Activated CD4-positive, alpha-beta T cell treated with anti-CD3 and anti-CD28 coated beads, Interleukin-2, amount 50 U/mL, for 4 hours (primary cell): ENCODE measurements at places on chromosomes 7 and 10.

DNA sequence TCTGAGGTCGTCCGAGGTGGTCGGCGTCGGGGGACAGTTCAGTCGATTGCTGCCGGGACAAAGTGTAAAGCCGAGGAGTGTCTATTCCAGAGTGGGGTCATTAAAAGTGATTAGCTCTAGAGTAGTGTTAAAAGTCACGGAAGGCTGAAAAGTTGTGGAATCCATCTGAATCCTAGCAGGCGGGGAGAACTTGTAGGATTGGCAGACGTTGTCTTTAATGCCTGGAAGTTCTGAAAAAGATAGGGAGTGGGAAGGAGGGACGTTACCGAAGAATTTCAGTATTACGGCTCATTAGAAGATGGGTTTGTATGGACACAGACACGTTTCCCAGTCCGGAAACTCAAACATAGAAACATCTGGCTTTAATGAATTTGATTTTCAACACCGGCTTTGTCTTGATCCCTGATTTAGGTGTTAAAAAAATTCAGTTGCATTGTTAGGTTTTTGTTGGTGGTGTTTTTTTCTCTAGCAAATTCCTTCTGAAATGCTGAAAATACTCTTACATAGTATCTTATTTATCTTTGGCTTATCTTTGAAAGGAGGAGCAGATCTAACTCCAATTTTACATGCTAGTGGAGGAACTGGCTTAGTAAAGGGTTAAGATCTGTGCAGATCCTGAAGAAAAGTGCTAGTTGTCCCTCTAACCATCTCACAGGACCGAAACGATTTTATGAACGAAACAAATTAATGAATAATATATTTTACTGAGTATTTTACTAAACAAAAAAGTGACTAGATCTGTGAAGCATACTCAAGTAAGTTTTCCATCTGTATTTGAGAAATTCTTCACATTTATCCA lies 900 bp downstream of the MKLN1 start:
- DNase-seq = no peak

- no peak for DNase-seq
Observed at GRCh38 chr10:24958721-24959381, 6.4 kb upstream of the PRTFDC1 start.

DNA sequence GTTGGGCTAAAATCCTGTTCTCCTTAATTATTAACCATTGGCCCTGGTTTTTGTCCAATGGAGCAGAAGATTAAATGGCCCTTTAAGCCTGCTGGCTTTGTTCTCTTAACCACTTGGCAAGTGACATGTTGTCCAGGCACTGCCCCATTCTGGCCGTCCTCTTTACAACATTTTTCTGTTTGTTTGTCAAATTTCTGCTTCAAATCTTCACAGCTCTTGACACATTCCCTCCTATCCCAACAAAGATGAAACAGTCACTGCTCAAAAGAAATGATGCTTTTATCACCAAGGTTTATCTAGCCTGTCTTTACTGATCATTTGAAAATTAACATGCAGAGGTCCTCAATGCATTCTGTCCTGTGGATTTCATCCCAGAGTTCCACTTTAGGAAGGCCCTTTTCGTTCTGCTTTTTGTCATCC lies 700.4 kb downstream of the KCNMA1 start:
- DNase-seq = no peak

DNA sequence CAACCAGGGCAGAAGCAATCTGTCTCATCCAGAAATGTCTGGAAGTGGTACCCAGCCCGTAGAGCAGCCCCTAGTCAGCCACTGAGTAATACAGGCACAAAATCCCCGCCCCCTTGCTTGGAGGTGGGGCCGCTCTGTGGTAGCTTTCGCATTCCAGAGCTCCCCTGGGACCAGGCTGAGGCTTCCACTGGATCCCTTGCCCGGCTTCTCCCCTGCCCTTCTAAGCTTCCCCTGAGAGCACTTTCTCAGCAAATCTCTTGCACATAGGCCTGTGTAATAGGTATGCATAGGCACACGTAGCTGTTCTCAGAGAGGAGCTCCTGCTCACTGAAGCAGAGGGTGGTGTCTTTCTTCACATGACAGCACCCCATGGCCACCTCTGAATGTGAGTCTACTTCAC lies 144.2 kb downstream of the BMS1 start:
- DNase-seq = no peak

- no peak for DNase-seq
Observed at GRCh38 chr7:36764929-36765328, 40.6 kb upstream of the AOAH start.

GRCh38 chr10:21329995-21330627 lies 195.4 kb downstream of the SKIDA1 start:
- no peak for DNase-seq

DNA sequence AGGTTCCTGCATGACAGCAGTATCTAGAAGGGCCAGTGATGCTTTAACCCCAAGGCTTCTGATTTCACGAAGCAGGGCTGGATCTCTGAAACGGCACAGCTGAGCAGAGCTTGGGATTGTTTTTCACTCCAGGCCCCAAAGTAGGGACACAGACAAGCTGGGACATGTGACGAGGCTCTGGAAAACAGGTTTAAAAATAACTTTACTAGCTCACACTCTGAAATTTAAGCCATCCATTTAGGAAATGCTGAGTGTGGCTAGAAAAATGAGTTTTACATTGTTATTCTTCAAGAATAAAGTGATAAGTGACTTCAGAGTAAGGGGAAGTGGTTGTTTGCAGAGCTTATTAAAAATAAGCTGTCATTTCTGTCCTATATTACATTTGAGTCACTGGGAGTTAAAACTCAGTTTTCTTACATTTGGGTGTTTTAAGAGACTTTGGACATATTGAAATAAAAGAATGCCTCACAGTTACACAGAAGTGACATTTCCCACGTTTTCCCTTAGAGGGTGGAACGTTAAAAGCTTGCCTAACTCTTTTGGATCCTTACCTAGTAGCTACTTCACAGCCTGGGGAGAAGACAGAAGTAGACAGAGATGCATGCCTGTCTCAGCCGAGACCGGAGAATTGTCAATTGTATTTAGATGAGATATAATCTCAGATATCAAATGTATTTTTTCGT lies 107.8 kb downstream of the GALNT17 start:
- no peak for DNase-seq

DNA sequence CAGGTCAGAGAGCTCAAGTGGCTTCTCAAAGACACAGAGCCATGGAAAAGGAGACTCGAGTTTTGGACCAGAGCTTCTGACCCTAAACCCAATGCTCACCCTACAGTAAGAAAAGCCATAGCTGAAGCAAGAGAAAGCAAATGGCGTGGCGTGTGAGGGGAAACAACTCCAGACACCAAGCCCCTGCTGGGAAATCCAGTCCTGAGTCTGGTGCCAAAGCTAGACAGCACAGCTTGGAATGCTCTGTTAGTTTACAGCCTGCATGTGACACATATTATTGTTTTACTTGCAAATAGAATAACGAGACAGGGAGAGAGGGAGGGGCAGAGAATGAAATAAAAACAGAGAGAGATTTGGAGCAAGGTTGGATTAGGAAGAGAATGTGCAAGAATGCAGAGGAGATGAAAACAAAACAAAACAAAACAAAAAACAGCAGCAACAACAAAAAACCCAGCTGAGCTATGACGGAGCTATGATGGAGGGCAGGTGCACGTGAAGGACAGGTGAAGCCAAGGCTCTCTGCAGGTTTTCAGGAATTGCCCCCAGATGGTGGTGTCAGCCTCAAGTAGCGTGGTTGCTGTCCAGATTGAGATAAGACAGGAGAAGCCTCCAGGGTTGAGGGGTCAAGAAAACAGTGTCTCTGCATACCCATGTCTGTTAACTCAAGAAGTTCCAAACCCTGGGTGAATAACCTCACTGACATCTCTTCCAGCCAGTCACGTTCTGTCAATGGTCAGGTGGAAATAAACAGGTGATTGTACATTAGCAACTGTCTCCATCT lies 69.7 kb upstream of the LRRC18 start:
- no peak for DNase-seq

DNA sequence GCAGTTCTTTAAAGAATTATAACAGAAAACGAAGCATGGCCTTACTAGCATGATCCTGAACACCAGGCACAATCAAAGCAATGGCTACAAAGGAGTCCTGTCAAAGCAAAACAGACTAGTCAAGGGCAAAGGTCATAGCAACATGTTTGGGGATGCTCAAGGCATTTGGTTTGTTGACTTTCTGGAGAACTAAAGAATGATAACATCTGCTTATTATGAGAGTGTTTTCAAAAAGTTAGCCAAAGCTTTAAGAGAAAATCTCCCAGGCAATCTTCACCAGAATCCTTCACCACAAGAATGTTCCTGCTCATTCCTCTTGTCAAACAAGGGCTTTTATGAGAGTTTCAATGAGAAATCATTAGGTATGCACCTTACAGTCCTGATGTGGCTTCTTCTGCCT lies 95.1 kb upstream of the CPXM2 start:
- no peak for DNase-seq

GRCh38 chr7:46854958-46855473 lies 726.9 kb downstream of the TNS3 start:
- DNase-seq = no peak

- no peak for DNase-seq
Observed at GRCh38 chr7:108809356-108809755, 239.7 kb downstream of the DNAJB9 start.

DNA sequence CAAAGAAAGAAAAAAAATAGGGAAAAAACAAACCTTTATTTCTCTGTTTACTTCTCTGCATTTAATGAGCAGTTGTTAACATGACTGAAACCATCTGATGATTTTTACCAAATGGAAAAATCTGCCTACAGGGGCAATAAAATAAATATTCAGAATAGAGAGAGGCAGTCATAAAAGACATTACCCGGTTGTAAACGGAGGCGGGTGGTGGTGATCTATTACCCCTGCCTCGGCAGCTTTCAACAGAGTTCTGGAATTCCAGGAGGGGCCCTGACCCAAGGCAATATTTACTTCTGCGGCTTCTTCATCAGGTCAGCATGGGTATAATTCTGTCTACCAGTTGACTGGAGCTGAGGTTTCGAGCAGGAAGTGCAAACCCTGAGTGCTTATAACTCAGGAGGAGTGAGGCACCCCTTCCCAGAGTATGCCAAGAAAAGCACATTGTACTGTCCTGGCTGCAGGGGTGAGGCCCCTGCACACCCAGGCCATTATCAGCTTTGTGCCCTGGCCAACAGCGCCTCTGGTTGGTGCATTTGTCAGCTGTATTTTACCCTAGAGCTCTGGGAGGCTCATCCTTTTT lies 8.2 kb upstream of the CXCL12 start:
- DNase-seq = no peak

GRCh38 chr10:5293691-5294550 lies 70.8 kb upstream of the UCN3 start:
- DNase-seq = no peak

DNA sequence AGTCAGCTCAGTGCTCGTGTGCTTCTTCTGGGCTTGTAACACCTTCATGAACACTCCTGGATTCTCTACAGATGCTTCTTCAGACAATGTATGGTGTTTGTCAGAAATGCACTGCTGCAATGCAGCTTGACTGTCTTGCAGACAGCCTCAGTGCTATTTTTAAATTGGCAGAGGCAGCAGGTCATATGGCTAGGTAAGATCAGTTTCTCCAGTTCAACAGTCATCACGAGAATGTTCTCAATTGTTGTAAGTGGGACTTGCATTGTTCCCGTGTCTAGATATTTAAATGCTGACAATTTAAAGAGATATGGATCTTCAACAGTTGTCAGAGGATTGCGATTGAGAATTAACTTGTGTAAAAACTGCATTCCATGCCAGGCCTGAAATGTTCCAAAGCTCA lies 7.6 kb upstream of the ACBD5 start:
- DNase-seq = no peak

DNA sequence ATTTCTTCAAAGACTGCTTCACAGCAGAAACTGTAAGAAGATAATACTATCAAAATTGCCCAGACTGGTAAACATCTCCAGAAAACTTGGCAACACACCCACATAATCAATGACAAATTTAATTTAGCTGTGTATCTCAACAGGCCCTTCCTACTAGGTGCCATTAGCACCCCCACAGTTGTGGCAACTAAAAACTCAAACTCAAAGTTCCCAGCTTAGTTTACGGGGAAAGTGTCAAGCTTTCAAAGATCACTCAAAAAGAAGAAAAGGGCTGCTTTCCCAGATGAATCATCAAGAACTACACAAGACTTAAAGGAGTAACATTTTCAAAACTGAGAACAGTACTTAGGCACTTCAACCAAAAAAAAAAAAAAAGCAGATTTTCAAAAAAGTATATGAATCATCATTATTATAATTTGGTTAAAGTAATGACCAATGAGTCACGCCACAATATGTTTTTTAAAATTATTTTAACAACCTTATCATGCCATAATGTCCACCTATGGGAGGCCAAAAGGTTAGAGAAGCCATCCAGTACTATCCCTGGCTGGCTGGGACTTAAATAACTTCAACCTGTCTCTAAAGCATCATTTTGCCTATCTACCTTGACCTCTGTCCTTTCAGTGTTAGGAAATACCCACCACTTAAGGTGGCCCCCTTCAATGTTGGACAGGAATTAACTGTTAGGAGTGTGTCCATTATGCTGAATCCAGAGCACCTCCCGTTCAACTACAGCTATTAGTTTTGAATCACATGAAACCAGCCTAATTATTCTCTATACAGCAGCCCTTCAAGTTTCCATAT lies 90.8 kb downstream of the ZFAND4 start:
- DNase-seq = no peak

DNA sequence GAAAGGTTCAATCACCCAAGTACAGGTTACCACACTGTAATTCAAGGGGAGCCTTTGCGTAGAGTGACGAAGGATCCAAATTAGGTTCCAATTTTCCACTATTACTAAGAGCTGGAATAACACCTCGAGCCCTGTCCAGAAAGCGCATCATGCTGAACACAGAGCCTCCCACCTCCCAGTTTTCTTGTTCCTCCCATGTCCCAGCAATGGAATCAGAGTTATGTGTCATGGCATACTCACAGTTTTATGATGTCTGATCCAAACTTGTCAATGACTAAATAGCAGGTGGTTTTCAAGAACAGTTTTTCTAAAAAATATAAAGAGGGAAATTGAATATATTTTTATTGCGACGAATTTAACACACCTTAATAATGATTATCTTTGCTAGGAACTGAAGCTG lies 50.6 kb downstream of the AOAH start:
- DNase-seq = no peak

DNA sequence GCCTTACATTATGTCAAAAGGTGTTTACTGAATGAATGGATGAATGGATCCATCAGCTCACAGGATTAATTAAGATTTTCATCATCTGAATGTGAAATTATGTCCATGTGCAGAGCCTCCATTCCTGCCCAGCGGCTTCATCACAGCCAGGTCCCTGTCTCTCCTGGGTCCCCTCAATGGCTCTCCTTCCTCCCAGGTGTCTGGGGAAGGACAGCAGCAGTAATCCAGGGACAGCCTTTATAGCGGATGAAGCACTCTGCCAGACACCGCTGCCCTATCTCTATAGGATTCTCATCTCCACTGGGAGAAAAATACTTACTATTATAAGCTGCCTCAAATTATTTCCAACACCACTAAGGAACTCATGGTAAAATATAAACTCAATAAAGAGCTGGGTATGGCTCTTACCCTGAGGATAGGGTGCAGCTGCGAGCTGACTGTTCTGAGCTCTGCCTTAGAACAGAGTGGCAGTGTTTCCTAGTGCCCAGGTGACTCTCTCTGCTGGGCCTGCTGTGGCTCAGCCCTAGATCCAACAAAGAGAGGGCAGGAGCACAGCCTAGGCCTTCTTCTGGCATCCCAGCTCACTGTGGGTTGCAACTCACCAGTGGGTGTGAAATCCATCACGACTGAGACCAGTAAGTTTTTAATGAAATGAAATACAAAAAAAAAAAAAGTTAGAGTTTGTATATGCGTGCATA lies 38.3 kb downstream of the GPRIN2 start:
- DNase-seq = no peak

- DNase-seq = no peak
Observed at GRCh38 chr7:128247108-128247507, 6.0 kb downstream of the LEP start.
